ENCODE measurements at places on chromosomes 3 and 15.

- DNase-seq = no peak
These were observed 30.6 kb downstream of the CTSH start for GRCh38 chr15:78914027-78914764.

DNA sequence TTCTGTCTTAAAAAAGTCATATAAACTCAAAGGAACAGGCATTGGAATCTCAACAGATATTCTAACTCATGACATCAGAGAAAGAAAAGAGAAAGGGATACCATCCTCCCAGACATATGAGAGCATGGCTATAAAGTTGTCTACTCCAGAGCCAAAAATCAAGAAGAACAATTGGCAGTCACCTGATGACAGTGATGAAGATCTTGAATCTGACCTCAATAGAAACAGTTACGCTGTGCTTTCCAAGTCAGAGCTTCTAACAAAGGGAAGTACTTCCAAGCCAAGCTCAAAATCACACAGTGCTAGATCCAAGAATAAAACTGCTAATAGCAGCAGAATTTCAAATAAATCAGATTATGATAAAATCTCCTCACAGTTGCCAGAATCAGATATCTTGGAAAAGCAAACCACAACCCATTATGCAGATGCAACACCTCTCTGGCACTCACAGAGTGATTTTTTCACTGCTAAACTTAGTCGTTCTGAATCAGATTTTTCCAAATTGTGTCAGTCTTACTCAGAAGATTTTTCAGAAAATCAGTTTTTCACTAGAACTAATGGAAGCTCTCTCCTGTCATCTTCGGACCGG is 35.9 kb downstream of the UNC13C start:
- no peak for DNase-seq

DNA sequence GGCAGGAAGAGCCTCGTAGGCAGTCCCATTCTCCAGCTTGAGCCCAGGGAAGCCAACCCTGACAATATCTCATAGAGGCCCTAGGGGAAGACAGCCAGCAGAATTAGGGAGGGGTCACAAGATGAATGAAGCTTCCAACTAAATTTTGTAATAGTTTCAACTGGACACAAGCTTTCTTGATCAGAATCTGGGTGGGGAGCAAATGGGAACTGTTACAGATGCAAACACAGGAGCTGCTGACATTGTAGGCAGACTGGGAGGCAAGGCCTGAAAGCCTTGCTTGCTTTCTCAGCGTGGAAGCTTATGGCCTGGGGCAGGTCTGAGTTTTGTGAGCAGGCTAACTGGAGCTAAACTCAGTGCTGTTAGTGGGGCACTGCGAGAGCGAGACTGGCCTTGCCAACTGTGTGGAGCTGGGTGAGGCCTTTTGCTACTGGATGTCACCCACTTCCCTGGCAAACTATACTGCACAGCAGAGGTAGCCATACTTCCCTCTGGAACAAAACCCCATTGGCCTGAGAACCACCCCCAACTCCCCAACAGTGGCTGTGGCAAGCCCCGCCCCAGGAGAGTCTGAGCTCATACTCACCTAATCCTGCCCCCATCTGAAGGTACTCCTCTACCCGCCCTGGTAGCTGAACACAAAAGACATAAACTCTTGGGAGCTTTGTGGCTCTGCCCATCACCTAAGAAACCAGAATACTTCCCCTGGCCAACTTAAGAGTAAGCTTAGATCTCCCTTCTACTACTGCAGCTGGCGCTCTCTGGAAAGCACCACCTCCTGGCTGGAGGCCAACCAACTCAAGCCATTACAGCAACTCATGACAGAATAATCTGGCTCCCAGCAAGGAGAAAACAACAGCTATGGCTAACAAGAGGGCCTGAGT is 42.9 kb downstream of the CFAP20DC start:
- DNase-seq = no peak

DNA sequence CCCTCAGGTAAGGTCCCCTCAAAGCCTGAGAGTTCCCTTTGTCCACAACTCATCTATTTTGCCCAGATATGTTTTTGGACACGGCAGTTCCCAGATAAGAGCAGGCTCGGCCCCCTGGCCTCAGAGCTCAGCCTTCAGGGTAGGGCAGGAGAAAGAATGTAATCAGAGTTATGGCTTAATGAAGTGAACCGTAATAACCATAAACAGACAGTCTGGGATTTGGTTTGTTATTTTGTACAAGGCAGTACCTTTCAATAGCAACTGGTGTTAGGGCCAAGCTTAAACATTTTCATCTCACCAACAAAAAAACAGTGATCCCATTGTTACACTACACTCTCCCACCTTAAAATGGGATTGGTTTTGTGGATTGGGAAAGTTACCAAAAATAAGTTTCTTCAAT is 12.2 kb upstream of the ALDH1A3 start:
- DNase-seq = no peak

DNA sequence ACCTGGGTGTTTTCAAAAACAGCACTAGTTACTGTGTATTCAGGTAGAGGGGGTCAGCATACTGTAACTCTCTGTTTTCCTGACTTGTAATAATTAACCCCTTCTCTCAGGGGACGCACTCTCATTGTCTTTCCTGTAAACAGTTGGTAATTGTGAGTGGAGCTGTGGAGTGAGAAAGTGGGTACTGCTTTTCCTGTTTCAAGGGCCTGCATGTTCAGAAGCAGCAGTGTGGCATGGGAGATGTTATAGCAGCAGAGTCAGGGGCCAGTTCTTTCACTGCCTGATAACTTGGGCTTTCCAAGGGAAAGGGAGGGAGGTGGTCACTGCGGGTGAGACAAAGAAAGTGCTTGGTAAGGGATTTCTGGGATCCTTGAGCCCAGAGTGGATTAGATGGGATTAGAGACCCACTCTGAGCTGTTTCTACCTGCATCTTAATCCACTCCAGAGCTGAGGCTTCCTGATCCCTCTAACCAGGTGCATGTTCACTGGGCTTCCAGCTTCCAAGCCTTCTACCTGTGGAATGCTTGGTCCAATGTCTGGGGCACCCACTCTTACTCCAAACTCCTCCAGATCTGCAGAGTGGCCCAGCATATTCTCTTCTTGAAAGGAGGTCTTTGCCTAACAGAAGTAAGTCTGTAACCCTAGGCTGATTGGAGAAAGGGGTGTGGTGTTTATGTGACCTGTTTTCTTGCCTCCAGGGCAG is 105.2 kb downstream of the RPLP1 start:
- DNase-seq = no peak

GRCh38 chr3:128076483-128077201 is 24.4 kb downstream of the SEC61A1 start:
- DNase-seq = no peak

GRCh38 chr3:101838691-101839090 is 10.6 kb upstream of the NFKBIZ start:
- no peak for DNase-seq

- no peak for DNase-seq
These were observed 251.0 kb upstream of the ICE2 start for GRCh38 chr15:60729850-60730458.

GRCh38 chr3:174223626-174224025 is 635.5 kb upstream of the NAALADL2 start:
- no peak for DNase-seq

- no peak for DNase-seq
These were observed 25.6 kb upstream of the SNX22 start for GRCh38 chr15:64125978-64126377.

DNA sequence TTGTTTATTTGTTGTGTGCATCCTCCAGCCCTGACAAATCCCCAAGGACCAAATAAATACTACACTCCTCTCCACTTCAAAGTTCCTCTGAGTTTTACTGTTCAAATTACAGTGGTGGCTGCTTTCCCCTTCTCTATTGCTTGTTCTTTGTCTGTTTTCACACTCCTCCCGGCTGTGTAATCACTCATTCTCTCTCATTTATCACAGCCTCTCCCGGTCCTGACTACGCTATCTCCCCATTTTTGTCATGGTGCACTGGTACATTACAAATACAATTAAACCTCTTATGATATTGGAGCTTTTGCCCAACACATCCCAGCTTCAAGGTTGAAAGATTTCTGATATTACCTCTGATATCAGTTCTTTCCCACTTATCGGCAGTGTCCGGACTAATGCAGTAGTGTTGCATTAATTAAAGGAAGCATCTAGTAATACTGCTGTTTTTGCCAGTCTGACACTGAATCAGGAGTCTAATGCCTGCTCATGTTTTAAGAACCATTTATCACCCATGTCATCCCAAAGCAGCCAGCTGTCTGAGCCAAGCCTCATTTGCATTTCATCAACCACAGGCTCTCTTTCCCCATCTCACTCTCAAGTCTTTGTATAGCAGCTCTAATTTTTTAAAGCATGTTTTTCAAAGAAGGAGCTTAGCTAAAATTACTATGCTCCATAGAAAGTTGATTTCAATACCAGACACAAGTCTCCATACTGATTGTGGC is 740.5 kb downstream of the ROBO2 start:
- DNase-seq = no peak

GRCh38 chr3:160806094-160806493 is 50.1 kb downstream of the PPM1L start:
- no peak for DNase-seq

DNA sequence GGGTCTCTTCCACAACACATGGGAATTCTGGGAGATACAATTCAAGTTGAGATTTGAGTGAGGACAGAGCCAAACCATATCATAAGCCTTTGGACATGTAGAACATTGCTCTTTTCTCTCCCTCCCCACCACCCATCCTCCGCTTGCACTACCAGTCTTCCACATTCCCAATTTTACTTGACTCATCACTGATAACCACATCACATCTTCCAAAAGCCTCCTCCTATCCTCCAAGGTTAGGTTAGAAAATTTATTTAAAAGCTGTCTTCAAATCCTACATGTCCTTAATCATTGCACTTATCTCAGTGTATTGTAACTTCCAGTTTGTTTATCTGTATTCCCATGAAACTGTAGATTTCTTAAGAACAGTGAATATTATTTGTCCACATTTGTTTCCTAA is 10.4 kb downstream of the ZBED2 start:
- DNase-seq = no peak

DNA sequence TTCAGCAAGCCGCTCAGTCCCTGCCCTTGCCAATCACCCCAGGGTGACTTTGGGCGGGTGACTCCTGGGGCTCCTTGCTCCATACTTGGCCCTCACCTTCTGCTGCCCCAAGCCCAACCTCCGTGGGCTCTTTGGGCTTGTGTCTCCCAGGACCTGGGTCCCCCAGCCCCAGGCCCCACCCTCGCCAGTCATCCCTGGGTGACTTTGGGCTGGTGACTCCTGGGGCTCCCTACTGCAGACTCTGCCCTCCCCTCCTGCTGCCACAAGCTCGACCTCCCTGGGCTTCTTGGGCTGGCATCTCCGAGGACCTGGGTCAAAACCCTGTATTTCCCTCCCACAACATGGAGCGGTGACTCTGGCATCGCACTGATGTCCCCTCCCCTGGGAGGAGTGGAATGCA is 151.5 kb downstream of the GOLGA6L4 start:
- no peak for DNase-seq

DNA sequence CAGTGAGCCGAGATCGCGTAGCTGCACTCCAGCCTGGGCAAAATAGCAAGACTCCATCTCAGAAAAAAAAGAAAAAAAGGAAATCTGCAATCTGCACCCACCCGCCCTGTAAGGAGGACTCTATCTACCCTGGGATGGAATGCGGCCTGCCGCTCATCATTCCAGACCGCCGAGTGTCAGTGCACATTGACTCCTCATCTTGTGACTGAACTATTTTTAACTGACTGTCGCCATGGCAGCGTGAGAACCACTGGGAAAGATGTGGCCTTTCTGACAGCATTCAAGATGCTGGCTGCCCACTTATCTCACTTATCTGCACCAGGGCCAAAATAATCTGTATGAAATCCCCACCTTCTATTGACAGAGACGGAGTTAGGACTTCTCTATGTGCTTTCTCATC is 38.8 kb upstream of the ANKRD34C start:
- no peak for DNase-seq

- DNase-seq = no peak
These were observed 9.8 kb downstream of the SYNM start for GRCh38 chr15:99114511-99115299.

GRCh38 chr3:100815583-100815982 is 106.3 kb downstream of the TFG start:
- no peak for DNase-seq

DNA sequence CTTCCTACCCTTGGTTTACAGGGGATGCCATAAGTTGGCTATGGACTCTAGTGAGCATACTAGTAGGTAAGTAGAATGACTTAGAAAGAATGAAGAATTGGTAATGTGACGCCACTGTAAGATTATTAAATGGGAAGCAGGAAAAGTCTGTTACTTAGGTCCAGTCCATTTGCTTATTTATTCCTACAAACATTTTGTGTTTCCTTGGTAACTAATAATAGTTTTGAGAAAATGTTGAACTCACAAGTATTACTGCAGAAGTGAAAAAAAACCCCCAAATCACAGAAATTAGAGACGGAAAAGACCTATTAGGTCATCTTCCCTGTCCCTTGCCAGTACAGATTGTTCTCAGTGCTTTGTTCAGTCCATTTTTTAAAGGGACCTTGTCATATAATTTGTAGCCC is 63.5 kb downstream of the CMSS1 start:
- no peak for DNase-seq

DNA sequence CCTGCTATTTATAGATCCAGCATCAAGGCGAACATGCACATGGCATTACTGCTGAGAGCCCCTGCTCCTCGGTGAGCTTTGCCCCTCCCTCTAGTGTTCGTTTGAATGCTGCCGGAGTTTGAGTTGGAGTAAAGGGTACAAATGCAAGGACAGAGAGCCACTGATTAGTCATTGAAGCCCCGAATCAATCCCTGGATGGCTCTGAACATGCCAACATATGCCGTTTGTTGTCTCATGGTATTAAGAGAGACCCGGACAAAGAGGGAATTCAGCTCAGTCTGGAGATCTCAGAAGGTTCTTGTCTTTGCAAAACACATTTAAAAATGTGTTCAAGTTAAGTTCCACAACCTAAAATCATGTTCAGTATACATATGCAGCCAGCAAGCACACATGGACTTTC is 789.2 kb upstream of the NR2F2 start:
- DNase-seq = no peak

DNA sequence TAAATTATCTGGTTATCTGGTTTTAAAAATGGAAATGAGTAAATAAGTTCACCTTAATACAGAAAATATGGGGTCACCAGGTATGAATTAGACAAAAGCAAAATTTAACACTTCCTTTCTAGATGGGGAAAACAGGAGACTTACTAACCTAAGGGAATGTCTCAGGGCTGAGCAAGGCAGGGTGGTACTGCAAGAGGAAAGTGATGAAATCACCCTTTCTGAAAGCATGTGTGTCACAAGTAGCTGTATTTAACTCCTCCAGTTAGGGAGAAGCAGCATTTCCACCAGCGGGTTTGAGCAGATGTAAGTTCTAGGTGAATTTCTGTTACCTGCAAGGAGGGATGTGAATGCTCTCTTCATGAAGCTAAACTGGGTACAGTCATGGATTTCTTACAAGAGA is 629.1 kb downstream of the MECOM start:
- no peak for DNase-seq

DNA sequence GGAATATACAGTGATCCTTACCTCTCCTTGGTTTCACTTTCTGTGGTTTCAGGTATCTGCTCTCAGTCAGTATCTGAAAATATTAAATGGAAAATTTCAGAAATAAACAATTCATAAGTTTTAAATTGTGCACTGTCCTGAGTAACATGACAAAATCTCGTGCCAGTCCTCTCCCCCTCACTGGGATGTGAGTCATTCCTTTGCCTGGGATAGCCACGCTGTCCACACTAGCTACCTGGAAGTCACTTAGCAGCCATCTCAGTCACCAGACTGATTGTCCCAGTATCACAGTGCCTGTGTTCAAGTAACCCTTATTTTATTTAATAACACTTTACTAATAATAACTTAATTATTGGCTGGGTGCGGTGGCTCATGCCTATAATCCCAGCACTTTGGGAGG is 15.3 kb upstream of the KLHL25 start:
- DNase-seq = peak; percentile 27

Data from RCC 7860 (cell line).